NCI-H1105 (cell line): ENCODE measurements at places on chromosomes 2 and 18.

- DNase-seq = no peak
These were observed 238.8 kb downstream of the CD226 start for GRCh38 chr18:69708844-69709243.

DNA sequence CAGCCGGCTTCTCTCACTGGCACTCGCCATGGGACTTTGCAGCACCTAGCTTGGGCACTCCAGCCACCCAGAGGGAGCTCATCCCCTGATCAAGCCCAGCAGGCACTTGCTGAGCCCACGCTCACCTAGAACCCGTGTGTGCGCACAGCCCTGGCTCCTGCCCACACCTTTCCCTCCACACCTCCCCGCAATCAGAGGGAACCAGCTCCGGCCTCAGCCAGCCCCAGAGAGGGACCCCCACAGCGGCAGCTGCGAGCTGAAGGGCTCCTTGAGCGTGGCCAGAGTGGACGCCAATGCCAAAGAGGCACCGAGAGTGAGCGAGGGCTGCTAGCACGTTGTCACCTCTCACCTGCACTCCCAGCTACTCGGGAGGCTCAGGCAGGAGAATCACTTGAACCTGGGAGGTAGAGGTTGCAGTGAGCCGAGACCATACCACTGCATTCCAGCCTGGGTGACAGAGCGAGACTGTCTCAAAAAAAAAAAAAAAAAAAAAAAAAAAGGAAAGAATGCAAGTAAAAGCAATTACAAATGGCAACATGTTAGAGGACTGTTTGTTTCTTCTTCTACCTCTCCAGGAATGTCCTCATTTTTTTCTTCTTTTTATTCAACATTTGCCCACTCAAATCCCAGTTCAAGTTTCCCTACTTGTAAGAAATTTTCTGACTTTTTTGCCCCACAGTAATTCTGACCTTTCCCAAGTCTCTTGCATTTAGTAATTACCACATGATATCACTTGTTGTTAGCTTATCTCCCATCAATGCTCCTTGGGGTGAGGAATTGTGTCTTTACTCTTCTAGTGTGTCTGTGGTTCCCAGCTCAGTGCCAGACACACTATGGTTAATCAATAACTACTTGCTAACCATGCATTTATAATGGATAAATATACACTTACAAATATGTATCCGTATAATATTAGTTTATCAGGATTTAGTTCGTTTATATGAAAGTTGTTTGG lies 40.6 kb upstream of the ST3GAL5 start:
- no peak for DNase-seq

DNA sequence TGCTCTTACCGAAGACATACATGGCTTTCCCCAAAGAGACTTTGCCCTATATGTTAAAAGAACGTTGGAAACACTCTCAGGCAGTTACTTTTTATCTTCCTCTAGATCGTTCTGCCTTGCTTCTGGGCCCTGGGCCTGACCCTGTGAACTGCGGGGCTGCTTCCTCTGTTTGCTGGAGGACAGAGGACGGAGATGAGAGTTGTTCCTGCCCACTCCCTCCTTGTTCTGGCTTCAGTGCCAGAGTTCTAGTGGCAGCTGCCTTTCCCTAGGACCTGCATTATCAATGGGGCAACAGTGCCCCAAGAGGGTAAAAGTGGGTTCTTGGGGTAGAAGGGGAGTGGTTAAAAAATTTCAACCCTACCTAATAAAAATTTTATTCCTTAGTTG lies 6.5 kb upstream of the FN1 start:
- DNase-seq = no peak

- no peak for DNase-seq
These were observed 189.6 kb downstream of the MYCN start for GRCh38 chr2:16129716-16130540.

GRCh38 chr2:68828887-68829708 lies 42.1 kb downstream of the BMP10 start:
- peak; percentile 65 for DNase-seq

DNA sequence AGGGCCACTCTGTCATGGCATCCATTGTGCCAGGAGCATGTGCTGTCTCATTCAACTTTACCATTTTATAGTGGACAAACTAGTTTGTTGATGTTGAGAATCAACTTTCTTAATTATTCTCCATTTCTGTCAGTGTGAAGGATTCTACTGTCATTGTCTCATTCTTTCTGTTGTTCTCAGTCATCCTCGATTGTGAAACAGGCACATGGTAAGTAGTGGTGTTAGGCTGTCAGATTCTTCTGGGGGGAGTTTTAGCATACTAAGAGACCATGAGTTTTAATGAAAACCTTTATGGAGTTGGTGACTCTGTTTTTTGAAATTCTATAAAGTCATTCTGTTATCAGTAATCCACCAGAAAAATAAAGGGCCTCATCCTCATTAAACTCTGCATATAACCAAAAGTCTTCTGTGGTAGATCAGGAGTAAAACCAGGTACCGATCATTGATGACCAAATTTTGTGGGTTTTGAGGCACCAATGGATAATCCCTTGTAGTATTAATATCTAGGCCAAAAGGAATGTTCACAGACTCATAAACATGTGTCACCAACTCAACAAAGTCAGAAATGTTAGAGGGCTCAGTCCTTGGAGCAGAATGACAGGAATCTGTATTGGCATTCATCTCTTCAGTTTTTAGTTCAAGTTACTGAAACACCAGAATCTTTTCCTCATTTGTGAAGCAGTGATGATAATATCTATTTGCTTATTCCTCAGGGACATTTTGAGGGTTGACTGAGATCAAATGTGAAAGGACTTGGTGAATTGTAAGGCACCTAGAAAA lies 73.2 kb downstream of the CERS6 start:
- no peak for DNase-seq

- DNase-seq = no peak
These were observed at the start of gene VAMP5 for GRCh38 chr2:85584354-85584856. Gene VAMP5, plus strand, starts transcription at chr2:85584431. Its CDS starts 60 bp downstream, at chr2:85584491.

DNA sequence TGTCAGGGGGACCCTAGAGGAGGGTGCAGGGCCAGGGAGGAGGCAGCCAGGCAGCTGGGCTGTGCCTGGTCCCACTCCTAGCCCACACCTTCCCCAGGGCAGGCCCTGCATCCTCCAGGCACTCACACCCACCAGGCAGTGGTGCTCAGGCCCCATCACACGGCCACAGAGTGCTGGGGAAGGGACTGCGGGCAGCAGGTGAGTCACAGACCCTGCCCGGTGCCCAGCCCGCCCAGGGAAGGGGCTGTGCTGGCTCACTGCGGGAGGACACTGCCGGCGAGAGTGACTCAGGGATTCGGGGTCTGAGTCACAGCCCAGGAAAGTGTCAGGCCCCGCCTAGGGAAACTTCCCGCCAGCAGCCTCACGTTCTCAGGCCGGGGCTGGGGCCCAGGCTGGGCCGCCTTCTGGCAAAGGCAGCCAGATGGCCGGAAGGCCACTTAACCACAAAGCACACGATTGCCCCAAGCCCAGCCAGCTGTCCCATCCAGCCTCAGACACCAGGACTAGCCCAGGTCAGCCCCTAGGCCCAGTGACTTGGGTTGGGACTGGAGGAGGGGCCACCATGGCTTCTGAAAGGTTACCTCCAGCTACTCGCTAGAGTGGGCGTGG lies 42.2 kb downstream of the BIN1 start:
- DNase-seq = no peak

DNA sequence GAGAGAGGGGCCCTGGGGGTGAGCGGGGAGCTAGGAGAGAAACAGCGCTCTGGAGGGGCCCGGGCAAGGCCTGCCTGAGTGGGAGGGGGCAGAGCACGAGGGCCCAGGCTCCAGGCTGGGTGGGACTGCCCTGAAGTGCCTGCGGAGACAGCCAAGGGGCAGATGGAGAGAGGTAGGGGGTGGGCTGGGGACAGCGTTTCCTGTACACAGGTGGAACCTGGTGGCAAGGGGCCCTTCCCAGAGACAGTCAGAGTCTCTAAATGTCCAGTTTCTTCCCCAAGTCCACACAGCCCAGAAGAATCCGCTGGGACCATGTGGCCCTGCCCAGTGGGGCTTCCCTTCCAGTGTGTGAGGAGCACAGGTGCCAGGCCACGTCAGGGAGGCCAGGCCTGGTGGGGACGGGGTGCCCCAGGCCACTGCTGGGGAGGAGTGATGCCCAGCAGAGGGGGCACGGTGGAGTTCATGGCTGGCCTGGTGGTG lies 1.7 kb upstream of the GPR35 start:
- DNase-seq = no peak

GRCh38 chr18:24189007-24189528 lies 50.2 kb downstream of the CABYR start:
- DNase-seq = no peak

DNA sequence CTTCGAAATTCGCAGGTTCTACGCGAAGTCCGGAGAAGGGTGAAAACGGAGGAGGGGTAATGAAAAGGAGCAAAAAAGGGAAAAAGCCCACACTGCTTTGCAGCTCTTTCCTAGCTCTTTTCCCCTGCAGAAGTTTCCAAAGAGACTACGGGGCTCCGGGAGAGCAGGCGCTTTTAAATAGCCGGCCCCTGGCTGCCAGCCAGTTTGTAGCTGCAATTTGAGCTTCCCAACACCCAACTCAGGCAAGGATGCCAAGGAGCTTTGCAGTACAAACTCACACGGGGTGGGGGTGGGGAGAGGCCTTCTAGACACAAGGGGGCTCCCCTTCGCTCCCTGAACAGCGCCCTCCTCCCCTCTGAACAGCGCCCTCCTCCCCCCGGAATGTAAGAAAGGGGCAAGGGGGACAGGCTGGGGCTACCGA lies at the start of gene IGFBP5:
TSS of gene IGFBP5 (minus strand) at position 149 of the 421 bp plus-strand sequence. CDS start 774 bp downstream, outside the sequence.
- peak; percentile 90 for DNase-seq

- no peak for DNase-seq
These were observed 8.1 kb upstream of the MTX2 start for GRCh38 chr2:176261136-176261535.

- DNase-seq = no peak
These were observed 60.3 kb upstream of the DNAJC10 start for GRCh38 chr2:182655750-182656149.

GRCh38 chr2:51247252-51247805 lies 215.4 kb upstream of the NRXN1 start:
- no peak for DNase-seq

DNA sequence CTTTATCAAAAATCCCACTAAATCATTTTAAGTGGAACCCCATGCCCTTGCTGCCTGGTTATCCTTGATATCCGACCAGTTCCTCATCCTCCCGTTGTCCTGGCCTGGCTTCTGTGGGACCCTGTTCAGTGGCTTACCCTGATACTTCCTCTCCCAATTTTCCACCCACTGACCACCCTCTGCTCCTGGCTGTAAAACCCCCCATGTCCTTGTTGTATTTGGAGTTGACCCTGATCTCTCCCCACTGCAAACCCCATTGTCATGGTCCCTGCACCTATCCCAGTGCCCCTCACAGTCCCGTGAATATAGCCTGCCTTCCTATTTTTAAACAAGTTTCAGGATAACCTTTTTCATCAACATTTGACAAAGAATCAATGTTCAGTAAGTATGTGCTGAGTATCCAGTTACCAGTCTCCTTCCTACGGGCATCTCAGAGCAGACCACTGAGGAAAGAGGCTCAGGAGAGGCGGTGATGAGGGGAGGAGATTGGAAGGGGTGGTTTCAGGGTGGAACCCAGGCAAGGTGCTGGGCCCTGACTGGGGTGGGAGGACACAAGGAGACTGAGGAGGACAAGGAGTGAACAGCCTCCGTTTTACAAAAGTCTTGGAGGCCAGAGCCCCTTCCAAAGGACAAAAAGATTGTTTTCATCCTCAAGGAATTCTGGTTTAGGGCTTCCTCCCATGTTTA lies 131.8 kb downstream of the PXDN start:
- DNase-seq = no peak

DNA sequence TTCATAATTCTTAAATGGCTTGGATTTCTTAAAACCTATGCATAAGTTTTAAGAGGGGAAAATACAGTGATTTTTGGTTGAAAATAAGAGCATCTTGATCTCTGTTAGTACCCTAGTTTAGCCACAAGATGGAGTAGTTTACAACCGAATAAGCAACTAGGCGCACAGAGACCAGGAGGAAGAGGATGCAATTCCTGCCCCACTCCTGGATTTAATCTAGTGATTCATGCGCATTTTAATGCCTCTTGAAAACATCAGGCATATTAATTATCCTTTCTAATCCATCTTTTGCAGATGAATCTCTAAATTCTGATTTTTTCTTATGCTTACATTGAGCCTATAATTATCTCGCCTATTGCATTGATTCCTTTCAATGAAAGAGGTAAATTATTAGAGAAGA lies 76.7 kb downstream of the MRPS9 start:
- DNase-seq = no peak

- no peak for DNase-seq
These were observed 84.5 kb downstream of the LONRF2 start for GRCh38 chr2:100237770-100238169.

DNA sequence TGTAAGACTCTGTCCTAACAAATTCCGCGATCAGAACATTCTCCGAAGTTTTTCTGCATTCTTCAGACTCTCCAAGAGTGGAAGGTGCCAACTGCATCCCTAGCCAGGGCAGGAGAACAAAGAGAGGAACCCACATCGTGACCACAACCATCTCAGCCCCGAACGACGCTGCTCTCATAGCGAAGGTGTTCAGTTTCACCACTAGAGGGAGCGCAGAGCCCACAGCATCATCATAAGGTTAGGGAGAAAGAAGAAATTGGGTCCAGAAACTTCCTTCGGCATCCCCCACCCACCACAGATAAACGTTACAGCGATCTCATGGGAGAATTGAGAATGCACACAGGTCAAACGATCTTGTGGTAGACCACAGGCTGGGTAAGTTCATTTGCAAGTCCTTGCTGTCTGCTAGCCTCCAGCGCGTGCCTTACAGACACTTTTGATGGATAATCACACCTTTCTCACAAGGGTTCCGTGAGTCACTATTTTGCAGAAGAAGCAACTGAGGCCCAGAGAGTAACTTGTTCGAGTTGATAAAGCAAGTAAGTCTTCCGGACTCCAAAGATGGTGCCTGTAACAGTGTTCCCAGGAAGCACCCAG lies 53.7 kb upstream of the ARL4C start:
- DNase-seq = peak; percentile 69

- no peak for DNase-seq
These were observed 229.7 kb downstream of the EIPR1 start for GRCh38 chr2:3147651-3148530.

DNA sequence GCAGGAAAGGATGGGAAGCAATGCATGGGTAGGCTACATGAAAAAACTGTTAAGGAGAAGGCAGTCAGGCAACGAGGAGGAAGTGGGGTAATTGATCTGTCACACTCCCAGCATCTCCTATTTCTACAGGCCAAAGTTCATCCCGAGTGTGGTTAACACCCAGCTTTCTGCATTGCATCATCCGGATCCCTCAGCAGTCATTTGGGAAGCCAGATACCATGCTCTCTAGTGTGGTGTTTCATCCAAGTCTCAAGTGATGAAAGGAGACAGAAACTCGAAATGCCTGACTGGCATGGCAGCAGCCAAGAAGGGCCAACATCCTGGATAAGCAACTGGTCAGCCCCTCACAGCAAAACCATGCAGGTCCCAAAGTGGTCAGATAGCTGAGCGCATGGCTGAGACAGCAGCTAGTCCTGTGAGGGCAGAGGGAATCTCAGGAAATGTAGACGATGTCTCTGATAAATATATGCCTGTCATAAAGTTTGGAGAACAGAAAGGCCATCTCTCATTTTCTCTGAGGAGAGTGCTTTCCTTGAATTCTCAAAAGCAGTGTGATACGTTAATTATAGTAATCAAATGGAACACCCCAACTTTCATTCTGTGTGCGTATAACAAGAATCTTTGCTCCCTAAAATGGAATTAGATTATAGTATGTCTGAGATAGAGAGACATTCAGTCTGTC lies 24.8 kb upstream of the HNRNPA3 start:
- DNase-seq = no peak

GRCh38 chr2:70448041-70448440 lies 105.6 kb downstream of the TGFA start:
- DNase-seq = no peak
